ENCODE measurements at places on chromosomes 7 and 10. TPM values are rescaled to one million over a fixed set of nuclear protein-coding genes. Genes with fewer than 3 reads are reported as not detected.

SUFU gene
- 16.4 TPM for polyA plus RNA-seq

LIPN gene
- 0.38 TPM for polyA plus RNA-seq

DNA sequence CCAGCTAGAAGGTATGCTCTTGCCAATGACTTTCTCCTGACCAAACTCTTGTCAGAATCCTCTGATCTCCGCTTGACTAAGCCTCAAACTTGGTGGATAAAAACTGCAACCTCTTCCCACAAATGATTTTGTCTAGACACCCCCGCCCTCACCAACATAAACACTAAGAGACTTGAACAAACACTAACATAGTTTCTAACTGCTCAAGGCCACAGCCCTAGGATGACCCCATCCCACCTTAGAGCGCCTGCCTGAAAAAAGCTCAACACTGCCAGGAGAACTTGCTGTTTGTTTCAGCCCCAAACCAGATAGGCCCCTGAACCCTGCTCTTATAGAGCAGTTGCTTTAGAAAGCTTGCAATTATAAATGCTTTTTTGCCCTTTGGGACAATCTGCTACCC lies 71.8 kb downstream of the LRRN3 start:
- DNase-seq: no peak

DNA sequence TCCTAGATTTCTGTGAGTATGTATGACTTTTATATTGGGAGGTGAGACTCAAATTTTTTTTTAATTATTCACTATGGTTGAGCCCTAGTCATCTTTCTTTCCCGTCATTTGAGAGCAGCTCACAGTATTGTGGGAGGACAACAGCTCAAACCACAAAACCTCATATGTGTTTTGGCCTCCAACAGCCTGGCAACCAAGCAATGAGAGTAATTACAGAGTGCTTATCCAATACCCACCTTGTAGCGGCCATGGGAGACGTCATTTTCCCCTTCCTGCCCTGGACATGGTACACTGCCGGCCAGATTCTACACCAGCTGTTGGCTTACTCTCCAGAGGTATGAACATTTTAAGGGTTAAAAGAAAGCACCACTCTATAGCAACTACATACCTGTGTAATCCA lies 49.1 kb downstream of the DOCK4 start:
- no peak for DNase-seq

TFEC gene
- 2.2 TPM for polyA plus RNA-seq

GRCh38 chr7:25381818-25382589 lies 153.7 kb upstream of the NPVF start:
- DNase-seq: no peak

- DNase-seq: no peak
Measured at GRCh38 chr10:62583876-62584615, 209.9 kb downstream of the ZNF365 start.

DNA sequence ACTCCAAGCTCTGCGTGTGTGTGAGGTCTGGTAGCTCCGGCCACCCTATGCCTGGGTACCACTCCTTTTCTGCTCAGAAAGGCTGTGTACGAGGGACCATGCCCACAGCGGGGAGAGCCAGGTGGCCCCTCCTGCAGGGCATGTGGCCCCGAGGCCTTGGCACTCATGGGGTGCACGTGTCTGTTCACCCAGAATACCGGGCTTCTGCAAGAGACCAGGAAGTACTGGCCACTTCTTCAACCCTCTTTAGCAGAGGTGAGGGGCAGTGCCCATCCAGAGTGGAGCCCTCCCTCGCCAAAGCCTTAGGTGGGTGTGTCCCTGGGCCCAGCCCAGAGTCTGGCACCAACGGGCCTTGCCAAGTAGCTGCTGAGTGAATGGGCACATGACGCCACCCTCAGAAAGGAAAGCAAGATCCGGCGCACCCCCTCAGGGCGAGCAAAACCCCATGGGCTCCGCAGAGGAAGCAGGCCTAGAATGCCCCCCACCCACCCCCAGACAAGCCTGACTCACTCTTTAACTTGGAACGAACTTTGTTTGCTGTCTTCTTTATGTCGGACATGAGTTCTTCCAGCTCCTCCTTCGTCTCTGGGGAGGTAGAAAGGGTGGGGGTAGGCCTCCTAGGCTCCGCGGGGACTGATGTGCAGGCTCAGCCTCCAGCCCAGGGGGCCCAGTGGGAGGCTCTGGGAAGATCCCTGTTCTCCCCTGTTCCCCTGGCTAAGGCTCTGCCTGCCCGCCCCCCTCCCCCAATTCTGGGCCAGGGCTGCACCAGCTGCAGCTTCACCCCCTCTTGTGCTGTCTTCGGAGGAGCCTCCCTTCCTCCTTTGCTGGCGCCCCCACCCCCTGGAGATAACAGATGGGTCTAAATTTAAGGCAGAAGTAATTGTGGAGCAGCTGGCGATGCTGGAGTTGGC lies 14.6 kb downstream of the STX1A start:
- DNase-seq: no peak

VENTX gene
- polyA plus RNA-seq: 0.16 TPM

ACBD7 gene
- 1.3 TPM for polyA plus RNA-seq

DNA sequence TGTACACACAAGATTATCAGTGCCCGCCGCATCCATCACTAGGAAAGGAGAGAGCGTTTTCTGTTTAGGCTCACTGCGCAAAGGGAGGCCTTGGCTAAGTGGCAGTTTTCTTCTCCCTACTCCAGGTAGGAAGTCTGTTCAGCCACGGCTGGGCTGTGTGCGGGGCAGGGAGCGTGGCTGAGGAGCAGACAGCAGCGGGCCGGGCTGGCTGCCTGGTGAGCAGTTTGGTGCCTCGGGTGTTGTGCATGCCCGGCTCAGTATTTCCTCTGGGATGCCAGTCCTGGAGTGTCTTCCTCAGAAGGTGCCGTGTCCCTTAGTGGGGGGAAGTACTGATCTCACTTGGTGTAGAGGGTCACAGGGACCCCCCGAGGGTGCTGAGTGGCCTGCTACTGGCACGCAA lies 114.4 kb downstream of the NT5C2 start:
- no peak for DNase-seq

- no peak for DNase-seq
Measured at GRCh38 chr10:22931948-22932347, 4.1 kb downstream of the ARMC3 start.

CCDC3 gene
- polyA plus RNA-seq: 16.8 TPM

DNA sequence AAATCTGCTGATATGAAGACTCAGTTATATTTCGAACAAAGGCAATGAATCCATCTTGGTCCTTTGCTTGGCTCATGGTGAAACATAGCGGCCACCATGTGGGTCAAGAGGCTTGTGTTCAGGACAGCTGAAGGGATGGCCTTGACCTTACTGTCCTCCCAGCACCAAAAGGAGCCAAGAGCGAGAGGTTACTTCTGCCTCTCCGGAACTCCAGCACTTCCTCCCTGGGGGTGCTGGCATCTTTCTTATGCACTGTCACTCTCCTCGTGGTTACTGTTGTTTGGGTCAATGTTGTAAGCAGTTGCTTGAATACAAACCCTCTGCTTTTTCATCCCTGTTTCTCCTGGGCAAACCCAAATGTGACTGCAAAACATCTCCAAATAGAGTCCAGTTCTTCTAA lies 100.6 kb downstream of the RBM20 start:
- no peak for DNase-seq

LRRTM3 gene
- polyA plus RNA-seq: 1.1 TPM

- DNase-seq: peak; percentile 2
Measured at GRCh38 chr10:98055841-98056516, 25.6 kb upstream of the CRTAC1 start.

- no peak for DNase-seq
Measured at GRCh38 chr10:4810092-4810491, 15.9 kb upstream of the AKR1E2 start.

DNA sequence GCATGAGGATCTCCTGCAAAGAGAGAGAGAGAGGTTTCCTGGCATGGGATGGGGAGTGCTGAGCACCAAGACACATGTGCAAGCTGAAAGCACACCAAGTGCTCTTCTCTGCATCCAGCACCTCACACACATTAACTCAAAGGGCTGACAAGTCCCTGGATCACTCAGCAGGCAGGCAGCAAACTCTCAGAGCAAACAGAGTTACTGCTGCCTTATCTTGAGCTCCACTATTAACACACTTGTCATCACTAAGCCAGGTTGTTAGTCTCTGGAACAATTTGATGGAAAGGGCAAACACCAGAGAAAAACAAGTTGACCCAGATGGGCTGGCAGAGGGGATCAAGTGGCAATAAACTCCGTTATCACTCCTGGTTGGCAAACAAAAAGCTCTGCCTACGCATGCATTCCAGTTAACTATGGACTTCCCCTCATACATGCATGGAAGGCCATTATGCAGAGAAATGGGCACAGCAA lies 349.9 kb downstream of the KCNMA1 start:
- no peak for DNase-seq

THSD7A gene
- 6.2 TPM for polyA plus RNA-seq

HOXA2 gene
- 7.4 TPM for polyA plus RNA-seq

UROS gene
- polyA plus RNA-seq: 48.7 TPM

DNA sequence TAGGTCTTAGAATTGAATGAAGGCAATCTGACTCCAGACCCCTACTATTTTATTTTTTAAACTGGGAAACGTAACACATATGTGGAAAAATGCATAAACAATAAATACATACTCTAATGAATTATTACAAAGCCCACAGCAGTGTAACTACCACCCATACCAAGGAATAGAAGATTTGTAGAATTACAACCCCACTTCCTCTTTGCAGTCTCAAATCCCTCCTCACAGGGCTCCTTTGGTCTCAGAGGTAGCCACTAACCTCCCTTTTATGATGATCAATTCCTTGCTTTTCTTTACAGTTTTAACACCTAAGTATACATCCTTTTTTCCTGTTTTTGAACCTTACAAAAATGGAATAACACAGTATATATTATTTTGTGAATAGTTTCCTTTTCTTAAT lies 6.7 kb upstream of the CCDC126 start:
- DNase-seq: no peak

EPDR1 gene
- 98.8 TPM for polyA plus RNA-seq

DNA sequence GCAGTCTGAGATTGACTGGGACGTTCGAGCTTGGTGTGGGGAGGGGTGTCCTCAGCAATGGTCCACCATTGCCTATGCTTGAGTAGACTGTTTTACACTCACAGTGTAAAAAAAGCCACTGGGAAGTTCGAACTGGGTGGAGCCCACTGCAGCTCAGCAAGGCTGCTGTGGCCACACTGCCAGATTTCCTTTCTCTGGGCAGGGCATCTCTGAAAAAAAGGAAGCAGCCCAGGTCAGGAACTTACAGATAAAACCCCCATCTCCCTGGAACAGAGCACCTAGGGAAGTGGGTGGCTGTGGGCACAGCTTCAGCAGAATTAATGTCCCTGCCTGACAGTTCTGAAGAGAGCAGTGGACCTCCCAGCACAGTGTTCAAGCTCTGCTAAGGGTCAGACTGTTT lies 80.3 kb downstream of the BICC1 start:
- no peak for DNase-seq

DNA sequence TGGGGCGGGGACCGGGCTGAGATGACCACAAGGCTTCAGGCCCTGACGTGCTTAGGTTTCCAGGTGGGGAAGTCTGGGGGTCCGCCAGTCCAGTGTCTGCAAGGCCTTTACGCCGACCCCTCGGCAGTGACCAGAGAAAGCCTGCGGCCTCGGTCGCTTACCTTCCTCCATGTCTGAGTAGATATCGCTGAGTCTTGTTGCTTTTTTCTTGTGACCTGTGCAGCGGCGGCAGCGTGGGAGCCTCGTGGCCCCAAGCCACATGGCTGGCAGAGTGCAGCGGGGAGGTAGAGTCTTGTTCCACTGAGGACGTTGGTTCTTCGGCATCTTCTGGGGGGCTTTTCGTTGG lies 329 bp downstream of the NOLC1 start:
- DNase-seq: no peak

OPN4 gene
- polyA plus RNA-seq: 1.4 TPM

DNA sequence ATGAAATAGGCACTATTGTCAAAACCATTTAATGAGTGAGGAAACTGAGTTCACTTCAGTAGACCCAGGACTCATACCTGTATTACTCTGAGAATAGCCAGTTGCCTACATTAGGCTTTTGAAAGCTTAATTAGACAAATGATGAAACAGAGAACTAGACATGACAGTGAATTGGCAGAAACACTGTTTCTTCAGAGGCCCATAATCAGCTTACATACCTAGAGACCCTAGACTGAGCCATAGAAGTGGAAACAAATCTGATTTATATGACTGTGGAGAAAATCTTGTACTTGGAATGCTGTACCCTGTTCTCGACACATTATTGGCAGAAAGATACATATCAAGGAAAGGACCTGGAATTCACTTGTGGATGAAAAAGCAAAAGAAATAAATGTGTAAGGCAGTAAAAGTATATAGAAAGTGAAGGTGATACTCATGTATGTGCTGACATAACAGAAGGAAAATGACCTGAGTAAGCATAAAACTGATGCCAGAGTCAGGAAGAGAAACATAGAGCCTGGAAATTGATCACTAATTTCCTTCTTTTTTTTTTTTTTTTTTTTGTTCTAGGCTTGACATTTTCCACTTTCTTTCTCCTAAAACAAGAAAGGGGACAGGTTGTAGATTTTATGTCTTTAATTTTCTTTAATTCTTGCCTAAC lies 251.5 kb downstream of the BICC1 start:
- DNase-seq: no peak

- DNase-seq: no peak
Measured at GRCh38 chr7:93092757-93093370, 24.9 kb downstream of the SAMD9 start.

GRCh38 chr10:119360181-119360921 lies 153.0 kb downstream of the GRK5 start:
- no peak for DNase-seq

SLC29A4 gene
- 26.6 TPM for polyA plus RNA-seq

GRCh38 chr10:78755877-78756455 lies 312.8 kb upstream of the ZMIZ1 start:
- DNase-seq: no peak

GRCh38 chr7:140674899-140675701 lies 2.4 kb downstream of the ADCK2 start:
- DNase-seq: no peak

DNA sequence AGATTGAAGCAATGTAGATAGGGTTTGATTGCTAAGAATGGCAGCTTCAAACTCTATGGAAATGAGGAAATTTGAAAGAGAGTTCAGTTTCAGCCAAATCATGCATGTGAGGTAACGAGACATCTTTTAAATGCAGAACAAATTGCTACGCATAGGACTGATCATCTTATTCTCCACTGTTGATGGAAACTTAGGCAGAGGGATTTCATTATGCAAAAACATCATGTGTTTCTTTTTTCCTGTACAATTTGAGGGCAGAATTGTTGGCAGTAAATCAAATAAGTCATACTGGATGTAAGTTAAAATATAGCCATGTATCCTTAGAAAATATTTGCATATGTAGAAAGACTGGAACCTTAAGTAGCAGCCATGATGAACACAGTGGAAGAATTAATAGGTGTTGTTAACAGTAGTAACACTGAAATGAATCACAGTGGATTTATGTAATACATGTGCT lies 327.4 kb downstream of the CDK14 start:
- DNase-seq: no peak

DNA sequence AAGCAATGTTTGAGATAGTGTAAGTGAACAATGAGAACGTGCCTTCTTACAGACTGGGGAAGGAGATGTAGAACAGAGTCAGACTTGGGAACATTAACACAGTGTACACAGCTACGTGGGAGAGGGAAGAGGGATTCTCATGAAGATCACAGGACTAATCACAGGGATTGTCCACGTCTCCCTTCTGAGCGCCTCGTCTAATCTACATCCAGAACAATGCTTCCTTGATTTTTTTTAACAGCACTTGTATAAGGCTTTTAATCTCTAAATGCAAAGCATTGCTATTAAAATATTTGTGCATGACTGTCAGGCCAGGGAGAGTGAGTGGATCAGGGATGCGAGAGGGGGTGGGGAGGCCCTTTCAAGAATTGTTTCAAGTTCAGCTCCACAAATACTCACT lies 62.7 kb downstream of the MET start:
- DNase-seq: no peak

PSAP gene
- polyA plus RNA-seq: 502 TPM

- no peak for DNase-seq
Measured at GRCh38 chr10:43403911-43404703, 4.9 kb downstream of the HNRNPF start.
